ENCODE measurements at places on chromosomes 2 and 18.

- DNase-seq = no peak
Measured at GRCh38 chr2:149800624-149801542, 213.3 kb upstream of the MMADHC start.

DNA sequence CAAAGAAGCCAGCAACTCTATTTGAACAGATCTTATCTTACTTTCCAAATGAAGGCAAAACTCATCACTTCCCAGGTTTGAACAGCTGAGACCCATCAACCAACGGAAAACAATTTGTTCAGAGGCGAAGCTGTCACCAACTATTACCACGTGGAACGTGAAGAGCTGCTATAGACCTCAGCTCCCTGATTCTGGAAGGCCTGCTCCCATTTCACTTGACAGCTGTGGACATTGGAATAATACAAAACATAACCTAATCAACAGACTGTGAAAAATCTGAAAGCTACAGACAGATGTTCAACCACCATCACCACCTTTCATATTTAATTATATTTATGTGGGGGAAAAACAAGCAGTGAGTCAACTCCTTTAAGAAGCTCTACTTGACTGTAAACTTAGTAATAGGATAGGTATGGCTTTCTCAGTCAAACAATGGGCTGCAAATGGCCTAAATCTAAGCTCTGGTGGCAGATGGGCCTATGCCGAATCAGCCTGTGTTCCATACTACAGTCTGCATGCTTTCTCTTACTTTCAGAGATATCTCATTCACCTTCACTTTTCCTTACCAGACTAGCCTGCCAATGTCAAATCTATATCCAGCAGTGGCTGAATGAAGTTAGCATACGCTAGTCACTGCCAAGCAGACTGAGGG is 896.4 kb downstream of the TDRD15 start:
- DNase-seq = no peak

- no peak for DNase-seq
Measured at GRCh38 chr2:208279236-208279635, 13.2 kb downstream of the PIKFYVE start.

DNA sequence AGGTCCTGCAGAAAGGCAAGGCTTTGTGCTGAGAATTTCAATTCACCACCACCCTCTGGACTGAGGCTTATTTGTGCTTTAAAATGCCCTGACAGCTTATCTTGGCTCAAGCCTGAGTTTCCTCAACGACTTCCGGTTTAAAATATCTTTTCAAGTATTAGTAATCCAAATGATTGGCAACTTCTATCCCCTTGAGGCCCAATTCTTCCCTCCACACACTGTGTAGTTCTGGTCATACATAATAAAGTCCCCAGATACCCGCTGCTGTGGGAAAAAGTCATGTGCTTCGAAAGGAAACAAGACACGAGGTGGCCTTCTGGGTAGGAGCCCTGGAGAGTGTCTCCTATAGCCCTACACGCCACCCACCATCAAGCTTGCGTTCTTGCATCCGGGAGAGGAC is 393.4 kb downstream of the ALK start:
- no peak for DNase-seq

- DNase-seq = no peak
Measured at GRCh38 chr18:8496186-8496585, 113.1 kb upstream of the RAB12 start.

- no peak for DNase-seq
Measured at GRCh38 chr2:40642237-40642636, 190.3 kb upstream of the SLC8A1 start.

DNA sequence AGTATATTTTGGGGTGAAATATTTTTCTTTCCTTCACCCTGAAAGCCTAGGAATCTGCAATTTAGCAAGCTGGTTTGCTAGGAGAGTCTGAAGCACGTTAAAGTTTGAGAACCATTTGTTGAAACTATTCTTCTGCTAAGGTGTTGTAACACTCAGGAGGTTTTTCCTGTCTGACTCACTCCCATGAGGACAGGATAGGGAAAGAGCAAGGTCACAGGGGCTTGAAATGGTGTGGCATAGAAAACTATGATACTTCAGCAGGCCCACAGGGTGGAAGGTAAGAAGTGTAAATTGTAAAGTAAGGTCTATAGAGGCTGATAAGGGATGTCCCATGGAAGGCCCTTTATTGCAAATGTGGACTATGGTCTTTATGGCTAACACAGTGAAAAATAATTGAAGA is 177.7 kb upstream of the ZC3H15 start:
- no peak for DNase-seq

- no peak for DNase-seq
Measured at GRCh38 chr2:236909802-236910201, 175.9 kb upstream of the COPS8 start.

DNA sequence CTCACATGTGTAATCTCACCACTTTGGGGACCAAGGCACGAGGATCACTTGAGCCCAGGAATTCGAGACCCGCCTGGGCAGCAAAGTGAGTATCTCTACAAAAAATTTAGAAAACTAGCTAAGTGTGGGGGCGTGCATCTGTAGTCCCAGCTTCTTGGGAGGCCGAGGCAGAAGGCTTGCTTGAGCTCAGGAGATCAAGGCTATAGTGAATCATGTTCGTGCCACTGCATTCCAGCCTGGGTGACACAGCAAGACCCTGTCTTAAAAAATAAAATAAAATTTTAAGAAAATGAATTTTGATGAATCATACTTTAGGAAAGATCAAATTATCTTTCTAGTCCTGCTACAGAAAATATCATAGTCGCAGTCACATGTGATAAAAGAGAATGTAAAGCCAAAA is 46.9 kb downstream of the CABYR start:
- DNase-seq = no peak

DNA sequence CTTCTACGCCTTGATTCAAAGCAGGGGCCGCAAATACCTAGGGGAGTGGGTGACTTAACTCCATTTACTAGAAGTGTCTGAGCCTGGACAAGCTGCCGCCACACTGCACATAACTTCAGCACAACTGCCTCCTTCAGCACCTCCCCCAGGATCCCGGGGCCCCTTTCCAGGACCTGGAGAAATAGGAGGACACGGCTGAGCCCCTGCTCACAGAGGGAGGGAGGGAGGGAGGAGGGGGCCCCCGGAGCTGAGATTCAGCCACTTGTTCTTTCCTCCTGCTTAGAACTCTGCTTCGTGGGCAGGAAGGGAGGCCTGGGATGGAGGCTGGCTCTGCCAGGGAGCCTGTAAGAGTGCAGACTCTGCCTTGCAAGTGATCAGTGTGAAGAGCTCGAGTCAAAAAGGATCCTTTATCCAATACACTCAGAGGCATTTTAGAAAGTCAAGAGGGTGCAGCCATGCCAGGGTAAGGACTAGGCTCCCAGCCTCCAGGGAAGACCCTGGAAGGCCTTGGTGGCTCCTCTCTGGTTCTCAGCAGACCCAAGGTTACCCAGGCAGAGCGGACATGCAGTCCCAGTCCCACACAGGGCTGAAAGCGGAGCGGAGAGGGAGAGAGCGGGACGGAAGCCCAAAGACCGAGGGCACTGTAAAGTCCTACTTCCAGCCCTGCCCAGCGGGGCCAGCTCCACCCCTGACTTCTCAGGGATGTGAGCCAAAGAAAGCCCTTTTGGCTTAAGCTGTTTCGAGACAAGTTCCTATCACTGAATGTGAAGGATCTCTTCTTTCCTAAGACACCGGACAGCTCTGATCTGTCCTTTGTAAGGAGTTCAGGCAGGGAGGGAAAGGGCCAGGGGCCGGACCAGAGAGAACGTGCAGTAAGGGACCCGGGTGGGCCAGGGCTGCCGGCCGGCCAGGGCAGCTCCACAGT is 8.6 kb upstream of the ARMC9 start:
- no peak for DNase-seq

DNA sequence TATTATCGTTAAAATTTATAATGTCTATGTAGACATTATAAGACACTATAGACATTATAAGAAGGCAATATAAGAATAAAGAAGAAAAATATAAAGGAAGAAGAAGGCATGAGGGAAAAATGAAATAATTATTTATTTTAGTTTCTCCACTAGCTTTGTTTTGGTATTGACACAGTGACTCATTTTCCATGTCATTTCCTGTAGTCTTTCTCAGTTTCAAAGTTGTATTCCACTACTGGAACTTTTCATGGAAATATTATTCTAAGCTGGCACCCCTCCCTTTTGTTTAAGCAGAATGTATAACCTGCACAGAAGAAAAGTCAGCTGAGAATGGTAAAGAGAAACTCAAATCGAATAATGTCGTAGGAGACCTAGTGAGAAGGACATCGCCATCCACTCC is 234.2 kb upstream of the NETO1 start:
- no peak for DNase-seq

DNA sequence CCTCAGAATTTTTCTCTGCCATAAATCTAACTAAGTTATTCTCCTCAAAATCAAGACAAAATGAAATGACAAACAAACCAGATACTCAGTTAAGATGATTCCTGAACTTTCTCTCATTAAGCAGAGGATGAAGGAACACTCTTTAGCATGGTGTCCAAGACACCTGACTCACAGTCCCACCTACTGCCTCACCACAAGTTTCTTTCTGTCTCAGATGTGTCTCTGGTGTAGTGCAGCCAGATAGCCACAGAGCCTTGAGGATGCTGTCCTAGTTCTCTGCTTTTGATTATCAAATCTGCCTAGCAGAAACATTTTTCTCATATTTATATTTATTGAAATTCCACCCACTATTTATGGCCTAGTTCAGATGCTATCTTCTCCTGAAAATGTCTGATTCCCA is 103.6 kb upstream of the TMEM200C start:
- no peak for DNase-seq

GRCh38 chr2:98819231-98819766 is 88.4 kb upstream of the MGAT4A start:
- DNase-seq = no peak

DNA sequence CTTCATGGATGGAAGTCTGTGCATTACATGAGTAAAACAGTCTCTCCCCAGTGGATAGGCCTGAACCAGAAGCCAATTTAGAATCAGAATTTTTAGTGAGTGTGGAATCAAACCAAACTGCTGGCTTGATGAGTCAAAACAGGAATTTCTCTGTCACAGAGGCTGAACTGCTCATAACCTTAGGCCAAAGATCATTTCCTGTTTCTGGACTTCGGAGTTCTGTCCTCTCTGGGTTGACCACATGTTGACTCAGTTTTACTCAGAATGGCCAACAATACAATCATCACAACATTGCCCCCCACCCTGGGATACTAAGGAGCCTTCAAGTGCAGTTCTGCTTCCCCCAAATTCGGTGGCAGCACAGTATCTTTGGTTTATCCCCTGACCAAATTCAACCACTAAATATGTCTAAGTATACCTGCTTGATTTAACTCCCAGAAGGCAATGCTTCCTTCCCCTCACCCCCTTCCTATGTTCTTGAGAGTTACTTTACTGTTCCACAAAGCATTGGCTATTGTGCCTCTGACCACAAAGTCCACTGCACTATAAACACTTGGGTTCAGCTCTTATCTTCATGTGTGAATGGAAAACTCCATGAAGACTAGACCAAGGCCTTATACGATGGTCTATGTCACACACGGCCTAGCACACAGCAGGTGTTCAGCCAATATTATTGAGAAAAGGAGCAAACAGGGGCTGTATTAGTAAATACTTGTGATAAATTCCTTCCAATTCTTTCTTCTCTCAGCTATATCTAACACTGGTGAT is 67.8 kb downstream of the NXPH2 start:
- DNase-seq = peak; percentile 35

DNA sequence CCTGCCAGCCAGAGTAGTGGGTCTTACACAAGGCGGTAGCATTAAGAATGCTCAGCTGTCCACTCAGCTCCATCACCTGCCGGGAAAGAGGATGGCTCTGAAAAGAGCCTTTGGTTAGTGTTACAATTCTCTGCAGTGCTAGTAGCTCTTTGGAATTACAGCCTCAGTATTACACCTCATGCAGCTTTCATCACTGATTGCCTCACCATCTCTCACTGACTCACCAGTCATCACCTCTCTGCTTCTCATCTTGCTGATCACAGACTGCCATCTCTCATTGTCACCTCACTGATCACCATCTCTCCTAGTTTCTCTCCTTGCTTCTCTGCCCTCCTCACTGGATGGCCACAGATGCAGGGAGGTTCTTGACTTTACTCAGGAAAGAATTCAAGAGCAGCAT is 573.5 kb upstream of the SETBP1 start:
- DNase-seq = no peak

- DNase-seq = no peak
Measured at GRCh38 chr2:219507581-219508443, 6.5 kb upstream of the ASIC4 start.

DNA sequence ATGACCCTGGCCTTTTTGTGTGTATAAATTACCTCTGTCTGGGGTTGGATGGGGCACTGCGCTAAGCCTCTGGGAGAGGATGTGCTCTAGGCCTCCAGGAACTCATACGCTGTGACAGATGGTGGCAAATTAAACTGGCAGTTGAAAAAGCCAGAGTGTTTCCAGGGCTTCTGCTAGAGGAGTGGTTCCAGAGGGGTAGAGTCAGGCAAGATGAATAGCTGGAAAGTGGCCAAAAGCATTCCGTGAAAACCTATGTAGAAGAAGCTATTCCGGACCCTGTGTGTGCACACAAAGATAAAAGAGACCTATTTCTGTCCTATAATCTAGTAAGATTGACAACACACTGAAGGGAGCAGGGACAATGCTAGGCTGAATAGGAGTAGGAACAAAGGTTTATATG is 84.8 kb downstream of the ACTR3 start:
- DNase-seq = no peak

DNA sequence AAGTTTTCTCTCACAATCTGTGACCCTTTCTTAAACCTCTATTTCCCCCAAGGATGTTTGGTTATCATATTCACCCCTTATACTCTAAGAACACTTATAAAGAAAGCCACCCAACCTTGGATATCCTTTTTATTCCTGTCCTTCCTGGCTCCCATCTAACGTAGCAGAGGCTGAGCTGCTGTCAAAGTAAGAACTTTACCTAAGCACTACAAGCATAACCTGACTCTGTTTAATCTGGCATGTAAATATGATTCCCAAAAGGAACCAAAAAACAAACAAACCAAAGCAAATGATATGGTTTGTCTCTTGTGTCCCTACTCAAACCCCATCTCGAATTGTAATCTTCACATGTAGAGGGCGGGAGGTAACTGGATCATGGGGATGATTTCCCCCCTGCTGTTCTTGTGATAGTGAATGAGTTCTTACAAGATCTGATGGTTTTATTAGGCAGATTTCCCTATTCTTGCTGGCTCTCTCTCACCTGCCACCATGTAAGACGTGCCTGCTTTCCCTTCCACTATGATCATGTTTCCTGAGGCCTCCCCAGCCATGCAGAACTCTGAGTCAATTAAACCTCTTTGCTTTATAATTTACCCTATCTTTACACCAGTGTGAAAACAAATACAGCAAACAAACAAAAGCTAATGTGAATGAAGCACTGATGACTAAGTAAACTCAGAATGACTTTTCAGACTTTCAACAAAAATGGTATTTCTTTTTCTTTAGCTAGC is 72.7 kb upstream of the SPOPL start:
- no peak for DNase-seq

GRCh38 chr2:130813722-130814121 is 23.0 kb upstream of the ARHGEF4 start:
- DNase-seq = no peak

DNA sequence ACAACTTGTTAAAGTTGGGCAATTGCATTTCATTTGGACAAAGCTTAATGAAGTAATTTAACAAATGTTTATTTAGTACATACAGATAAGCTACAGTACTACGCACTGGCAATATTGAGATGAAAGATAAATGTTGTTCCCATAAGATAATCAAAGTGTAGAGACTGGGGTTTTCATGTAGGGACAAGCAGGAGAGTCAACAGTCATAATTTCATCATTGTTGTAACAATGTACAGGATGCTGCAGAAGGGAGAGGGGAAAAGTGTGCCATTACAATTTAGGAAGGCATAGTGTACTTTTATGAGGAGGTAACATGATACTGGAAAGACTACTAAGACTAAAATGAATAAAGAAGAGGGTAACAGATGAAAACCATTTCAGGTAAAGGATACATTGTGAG is 441.6 kb downstream of the ERBB4 start:
- DNase-seq = no peak

Measured in foreskin melanocyte (primary cell).